Lower lobe of right lung (tissue), 2 donors: ENCODE measurements at places on chromosomes 12 and 14. TPM values are rescaled to one million over a fixed set of nuclear protein-coding genes. Genes with fewer than 3 reads are reported as not detected.

- H3K4me3 ChIP-seq, result no peak overlapping the region
- no peak for DNase-seq
- H3K36me3 ChIP-seq, result no peaks in the 10 kb centered on the region
Observed at GRCh38 chr12:96392397-96392796, 7.8 kb downstream of the CDK17 start.

ALDH1L2 gene
- total RNA-seq, result 9.7 TPM

DTX1 gene
- total RNA-seq, result 6.8 TPM

- no peaks in the 10 kb centered on the region for H3K27me3 ChIP-seq
- no peak overlapping the region for H3K4me3 ChIP-seq
- H3K4me1 ChIP-seq, result peaks cover 7% of the 10 kb centered on the region
- H3K36me3 ChIP-seq, result no peaks in the 10 kb centered on the region
- DNase-seq, result no peak
Observed at GRCh38 chr14:91029456-91030217, 30.8 kb downstream of the RPS6KA5 start.

- H3K4me1 ChIP-seq, result peaks cover 8% of the 10 kb centered on the region
- no peak for DNase-seq
- no peak overlapping the region for H3K27ac ChIP-seq
- H3K4me3 ChIP-seq, result peak overlapping the region; percentile 21
- no peaks in the 10 kb centered on the region for H3K36me3 ChIP-seq
Observed at GRCh38 chr14:104171895-104172294, 33.5 kb downstream of the KIF26A start.

- no peak overlapping the region for H3K27ac ChIP-seq
- no peak for DNase-seq
- H3K4me3 ChIP-seq, result no peak overlapping the region
- H3K4me1 ChIP-seq, result peaks cover under 1% of the 10 kb centered on the region
Observed at GRCh38 chr12:90510948-90511347, 444.0 kb downstream of the CCER1 start.

GRCh38 chr12:75756111-75756510 is 244.7 kb upstream of the KRR1 start:
- H3K4me3 ChIP-seq, result no peak overlapping the region
- no peaks in the 10 kb centered on the region for H3K4me1 ChIP-seq
- no peak overlapping the region for H3K27ac ChIP-seq
- no peak for DNase-seq
- no peaks in the 10 kb centered on the region for H3K36me3 ChIP-seq

- no peak overlapping the region for H3K4me3 ChIP-seq
- H3K27me3 ChIP-seq, result no peaks in the 10 kb centered on the region
- no peak overlapping the region for H3K27ac ChIP-seq
- peaks cover 25% of the 10 kb centered on the region for H3K36me3 ChIP-seq
- H3K4me1 ChIP-seq, result no peaks in the 10 kb centered on the region
Observed at GRCh38 chr14:105377555-105378182, 20.7 kb upstream of the TEX22 start.

DNA sequence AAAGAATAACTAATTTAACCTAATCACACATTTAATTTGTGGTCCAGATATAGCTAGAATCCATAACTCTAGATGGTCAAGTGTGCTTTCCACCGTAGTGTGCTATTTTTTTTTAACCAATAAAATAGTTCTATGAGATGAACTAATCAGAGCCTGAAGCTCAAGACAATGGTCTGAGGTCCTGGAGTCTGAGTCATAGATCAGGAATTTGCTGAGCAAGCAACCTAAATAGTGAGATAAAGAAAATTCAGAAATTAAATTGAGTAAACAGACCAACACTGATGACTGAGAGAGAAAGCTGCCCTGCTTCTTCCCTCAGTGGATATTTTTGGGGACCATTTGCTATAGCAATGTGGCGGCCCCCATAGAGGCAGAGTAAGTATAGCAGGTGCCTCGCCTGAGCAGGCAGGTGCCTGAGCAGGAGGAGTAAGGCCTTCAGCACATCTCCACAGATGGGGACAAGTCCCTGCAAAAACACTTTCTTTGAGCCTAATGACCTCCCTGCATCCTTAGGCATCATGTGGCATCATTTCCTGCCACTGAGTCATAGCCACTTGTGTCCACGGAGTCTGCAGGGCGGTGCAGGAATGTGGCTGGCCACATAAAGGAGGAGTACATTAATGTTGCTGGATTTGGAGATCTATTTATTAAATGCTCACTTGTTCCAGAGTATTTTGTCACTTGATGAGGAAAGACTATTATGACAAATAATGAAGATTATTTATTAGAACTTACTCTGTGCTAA is 13.9 kb upstream of the CLEC4E start:
- DNase-seq, result no peak
- H3K36me3 ChIP-seq, result no peaks in the 10 kb centered on the region
- no peaks in the 10 kb centered on the region for H3K4me1 ChIP-seq
- H3K4me3 ChIP-seq, result no peak overlapping the region
- no peaks in the 10 kb centered on the region for H3K27me3 ChIP-seq
- H3K27ac ChIP-seq, result no peak overlapping the region

DNA sequence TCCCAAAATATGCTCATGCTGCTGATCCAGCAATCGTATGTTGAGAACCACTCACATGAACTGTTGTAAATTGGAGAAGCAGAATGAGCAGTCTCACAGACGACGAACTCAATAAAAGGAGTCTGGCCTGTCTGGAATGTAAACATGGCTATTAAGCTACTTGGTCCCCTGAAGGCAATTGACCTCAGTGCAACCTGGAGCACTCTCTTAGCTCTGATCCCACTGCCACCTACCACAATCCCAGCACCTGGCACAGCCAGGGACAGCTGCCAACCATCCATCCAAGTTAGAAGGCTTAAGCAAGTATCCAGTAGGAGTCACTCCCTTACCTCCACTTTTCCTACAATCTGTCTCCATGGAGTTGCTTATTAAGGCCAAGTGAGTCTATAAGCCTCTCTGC is 406.9 kb upstream of the CLEC14A start:
- no peak overlapping the region for H3K27ac ChIP-seq
- no peaks in the 10 kb centered on the region for H3K36me3 ChIP-seq
- DNase-seq, result no peak
- H3K27me3 ChIP-seq, result no peaks in the 10 kb centered on the region
- no peak overlapping the region for H3K4me3 ChIP-seq

GRCh38 chr12:47578836-47579235 is 127.0 kb downstream of the RPAP3 start:
- no peaks in the 10 kb centered on the region for H3K4me1 ChIP-seq
- H3K4me3 ChIP-seq, result no peak overlapping the region
- H3K36me3 ChIP-seq, result no peaks in the 10 kb centered on the region
- DNase-seq, result no peak
- no peaks in the 10 kb centered on the region for H3K27me3 ChIP-seq

CCDC177 gene
- not detected for total RNA-seq

- no peaks in the 10 kb centered on the region for H3K27me3 ChIP-seq
- H3K4me3 ChIP-seq, result no peak overlapping the region
- no peak for DNase-seq
Observed at GRCh38 chr12:18421867-18422266, 160.5 kb downstream of the PIK3C2G start.
